ENCODE measurements at places on chromosomes 11 and 22.
A peak's percentile ranks its signal among the peaks of the same experiment; 100 is the strongest.

- peak; percentile 19 for DNase-seq
These were observed 189.8 kb downstream of the CSNK2A3 start for GRCh38 chr11:11163236-11163635.

DNA sequence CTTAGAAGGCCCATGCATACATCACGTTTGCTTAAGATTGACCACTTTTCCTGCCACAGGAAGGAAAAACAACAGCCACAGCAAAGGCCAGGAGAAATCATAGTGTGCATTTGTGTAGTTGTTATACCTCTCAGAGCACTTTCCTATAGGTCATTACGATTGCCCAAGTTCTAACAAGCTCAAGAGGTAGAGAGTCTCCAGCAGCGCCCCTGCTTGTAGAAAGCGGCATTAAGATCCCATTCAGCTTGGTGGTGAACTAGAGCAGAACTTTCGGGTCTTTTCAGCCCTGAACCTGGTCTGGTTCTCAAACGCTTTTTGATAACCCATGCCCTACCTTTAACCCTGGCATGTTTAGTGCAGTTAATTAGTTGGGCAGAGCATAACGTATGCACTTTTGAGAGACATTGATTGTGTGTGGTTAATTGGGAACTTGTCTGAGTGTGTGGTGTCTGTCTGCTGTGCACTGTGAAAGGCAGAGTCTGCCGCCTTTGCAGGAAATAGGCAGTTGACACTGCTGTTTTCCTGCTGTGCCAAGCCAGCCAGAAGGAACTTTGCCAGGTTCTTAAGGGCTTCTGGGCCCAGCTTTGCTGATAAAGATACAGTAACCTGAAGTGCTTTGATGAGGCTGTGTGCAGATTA lies 109.9 kb upstream of the CLMP start:
- no peak for DNase-seq

DNA sequence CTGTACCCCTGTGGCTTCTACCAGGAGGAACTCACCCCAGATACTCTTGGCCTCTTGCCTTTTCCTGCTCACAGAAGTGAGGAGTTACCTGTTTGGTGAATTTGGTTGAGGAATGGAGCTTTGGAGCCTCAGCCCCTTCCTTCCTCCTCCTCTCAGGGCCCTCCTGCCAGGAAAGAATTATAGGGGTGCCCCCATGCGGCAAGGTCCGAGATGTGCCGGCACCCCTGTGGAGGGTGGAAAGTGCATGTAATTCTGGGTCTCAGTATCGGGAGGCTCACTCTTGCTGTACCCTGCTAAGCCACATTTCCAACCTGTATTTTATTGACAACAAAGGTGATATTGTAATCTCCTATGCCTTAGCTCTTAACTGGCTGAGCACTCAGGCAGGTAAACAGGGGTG lies 13.7 kb upstream of the IGSF22 start:
- DNase-seq: no peak

DNA sequence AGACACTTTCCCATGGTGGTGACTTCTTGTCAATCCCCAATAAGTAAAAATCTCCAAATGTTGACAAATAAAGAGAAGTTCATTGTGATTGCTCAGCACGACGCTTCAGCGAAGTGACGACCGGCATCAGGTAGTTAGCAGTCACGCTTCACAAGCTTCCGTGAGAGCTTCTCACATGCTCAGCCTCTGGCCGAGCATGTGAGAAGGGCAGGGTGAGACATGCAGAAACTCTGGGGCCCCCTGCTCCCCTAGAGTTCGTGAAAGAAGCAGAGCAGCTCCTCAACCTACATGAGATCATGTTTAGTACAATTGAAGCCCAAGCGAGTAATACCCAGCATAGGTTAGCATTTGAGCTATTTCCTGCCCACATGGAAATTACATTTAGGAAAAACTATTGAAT lies 4.4 kb upstream of the C11orf16 start:
- DNase-seq: no peak

- no peak for DNase-seq
These were observed 18.0 kb downstream of the EHF start for GRCh38 chr11:34638897-34639296.

- DNase-seq: no peak
These were observed 189.7 kb downstream of the MIAT start for GRCh38 chr22:26847046-26847445.

DNA sequence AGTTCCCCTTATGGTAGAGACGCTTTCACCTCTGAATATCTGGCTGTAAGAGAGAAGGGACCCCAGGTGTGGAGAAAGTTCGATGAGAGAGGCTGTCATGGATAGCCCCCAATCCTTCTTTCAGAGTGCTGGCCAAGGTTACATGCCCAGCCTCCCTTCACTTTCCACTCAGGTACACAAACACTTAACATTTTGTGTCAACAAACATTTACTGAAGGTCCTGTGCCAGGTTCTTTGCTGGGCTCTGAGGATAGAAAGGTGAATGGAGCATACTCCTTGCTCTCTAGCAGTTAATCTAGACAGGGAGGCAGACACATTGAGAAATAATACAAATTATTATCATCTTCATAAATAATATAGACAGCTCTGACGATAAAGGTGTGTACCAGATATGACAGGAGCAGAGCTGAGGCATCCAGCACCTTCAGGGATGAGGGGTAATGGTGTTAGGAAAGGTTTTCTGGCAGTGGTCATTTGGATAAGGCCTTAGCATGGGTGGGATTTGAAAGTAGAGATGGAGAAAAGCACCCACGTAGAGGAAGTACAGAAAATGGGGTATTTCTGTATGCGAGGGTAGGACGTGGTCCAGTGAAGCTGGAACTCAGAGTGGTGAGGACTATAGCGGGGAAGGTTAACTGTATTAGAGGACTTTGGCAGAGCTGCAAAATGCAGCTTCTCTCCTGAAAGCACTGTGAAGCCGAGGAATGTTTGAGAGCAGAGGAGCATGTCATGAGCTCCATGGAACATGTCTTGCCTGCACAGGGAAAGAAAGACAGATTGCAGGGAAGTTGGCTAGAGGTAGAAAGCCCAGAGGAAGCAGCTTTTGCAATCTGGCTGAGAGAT lies 19.6 kb downstream of the PPFIBP2 start:
- DNase-seq: no peak

GRCh38 chr11:62048100-62048499 lies 75.7 kb upstream of the INCENP start:
- DNase-seq: no peak

- peak; percentile 53 for DNase-seq
These were observed 36.2 kb downstream of the TXN2 start for GRCh38 chr22:36445158-36445668.

- peak; percentile 81 for DNase-seq
These were observed 40.4 kb upstream of the AKIP1 start for GRCh38 chr11:8870411-8871170.

- DNase-seq: peak; percentile 72
These were observed 17.3 kb downstream of the EPS8L2 start for GRCh38 chr11:723120-723883.

DNA sequence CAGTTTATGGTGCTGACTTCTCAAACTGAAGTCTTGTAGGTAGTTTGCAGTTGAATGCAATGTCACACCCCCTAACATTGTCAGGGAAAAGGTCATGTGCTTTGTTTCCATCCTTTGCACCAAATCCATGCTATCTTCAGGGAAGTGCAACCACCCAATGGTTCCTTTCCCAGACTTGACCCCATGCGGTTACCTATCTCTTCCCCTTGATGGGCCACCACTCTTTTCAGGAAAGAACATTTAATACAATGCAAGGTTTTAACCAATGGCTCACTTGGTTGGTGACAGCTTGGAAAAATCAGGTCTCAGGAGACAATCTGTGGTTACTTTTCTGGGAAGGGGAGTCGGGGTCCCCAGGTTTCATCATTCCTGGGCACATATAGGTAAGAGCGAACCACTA lies 2.1 kb downstream of the ABTB2 start:
- DNase-seq: no peak

GRCh38 chr22:45832180-45832579 lies 144.8 kb downstream of the WNT7B start:
- DNase-seq: no peak

- DNase-seq: no peak
These were observed 3.8 kb upstream of the PPFIBP2 start for GRCh38 chr11:7509966-7510365.

- DNase-seq: no peak
These were observed 69.3 kb downstream of the KCNC1 start for GRCh38 chr11:17803754-17804334.

- no peak for DNase-seq
These were observed at the start of gene PARVG for GRCh38 chr22:44180706-44181032. Gene PARVG, plus strand, starts transcription at chr22:44180925. Its CDS starts 2,405 bp downstream, at chr22:44183330.

- DNase-seq: no peak
These were observed 5.4 kb downstream of the TBC1D10C start for GRCh38 chr11:67409261-67409666.

DNA sequence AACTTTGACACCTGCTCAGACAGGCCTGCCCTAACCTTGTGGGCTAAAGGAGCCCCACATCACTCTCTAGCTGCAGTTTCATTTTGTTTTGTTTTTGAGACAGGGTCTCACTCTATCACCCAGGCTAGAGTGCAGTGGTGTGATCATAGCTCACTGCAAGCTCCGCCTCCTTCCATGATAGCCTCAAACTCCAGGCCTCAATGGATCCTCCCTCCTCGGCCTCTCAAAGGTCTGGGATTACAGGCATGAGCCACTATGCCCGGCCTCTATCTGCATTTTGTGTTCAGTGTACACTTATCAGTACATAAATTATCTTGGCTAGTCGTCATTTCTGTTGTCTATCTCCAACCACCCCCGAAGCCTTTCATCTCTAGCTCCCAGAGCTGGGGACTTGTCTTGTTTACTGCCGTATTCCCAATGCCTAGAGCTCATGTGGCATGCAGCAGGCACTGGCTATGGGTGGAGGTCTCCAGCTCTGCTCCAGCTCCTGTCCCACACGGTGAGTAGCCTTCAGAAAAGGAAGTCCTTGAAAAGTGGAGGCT lies 22.1 kb upstream of the PEX26 start:
- no peak for DNase-seq

GRCh38 chr11:62553080-62553838 lies 6.7 kb upstream of the AHNAK start:
- peak; percentile 89 for DNase-seq

- DNase-seq: no peak
These were observed 175.1 kb downstream of the FAT3 start for GRCh38 chr11:92399705-92400104.

- no peak for DNase-seq
These were observed 21.0 kb downstream of the ENTHD1 start for GRCh38 chr22:39872548-39872947.

All from GM03348 (cell line).